ENCODE measurements at places on chromosomes 16 and 17. TPM values are rescaled to one million over a fixed set of nuclear protein-coding genes. Genes with fewer than 3 reads are reported as not detected.

GRCh38 chr17:27324771-27325339 lies 30.9 kb downstream of the WSB1 start:
- no peak for DNase-seq

PPL gene
- 0.27 TPM for total RNA-seq

DNA sequence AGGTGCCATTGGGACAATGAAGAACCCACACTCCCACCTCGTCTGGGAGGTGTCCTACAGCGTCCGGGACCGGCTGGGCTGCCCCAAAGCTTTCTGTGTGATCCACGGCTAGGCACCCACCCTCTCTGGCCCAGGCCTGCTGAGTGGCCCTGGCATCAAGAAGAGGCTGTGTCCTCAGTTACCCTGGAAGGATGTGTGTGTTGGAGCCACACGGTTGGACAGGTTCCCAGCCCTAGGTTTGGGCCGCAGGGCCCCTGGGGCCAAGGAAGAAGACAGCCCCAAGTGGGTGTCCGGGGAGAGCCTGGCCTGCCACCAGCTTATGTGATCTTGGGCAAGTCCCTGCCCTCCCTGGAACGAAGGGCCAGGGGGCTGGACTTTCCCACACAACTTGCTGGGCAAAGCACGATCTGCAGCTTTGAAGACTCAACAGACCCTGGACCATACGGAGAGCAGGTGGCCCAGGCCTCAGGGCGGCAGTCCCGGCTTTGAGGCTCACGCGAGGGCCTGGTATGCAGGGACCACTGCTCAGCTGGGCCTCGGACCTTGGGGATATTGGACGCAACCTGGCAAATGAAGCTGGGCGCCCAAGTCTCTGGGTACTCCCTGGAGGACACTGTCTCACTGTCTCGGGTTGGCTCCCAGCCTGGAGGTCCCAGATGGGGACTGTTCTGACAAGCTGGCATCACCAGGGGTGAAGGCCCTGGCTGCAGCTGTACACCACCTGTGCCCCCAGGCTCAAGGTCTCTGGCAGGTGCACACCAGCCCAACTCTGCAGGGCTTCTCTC lies 17.5 kb downstream of the MYBBP1A start:
- no peak for DNase-seq

CPHXL gene
- total RNA-seq: not detected

DNA sequence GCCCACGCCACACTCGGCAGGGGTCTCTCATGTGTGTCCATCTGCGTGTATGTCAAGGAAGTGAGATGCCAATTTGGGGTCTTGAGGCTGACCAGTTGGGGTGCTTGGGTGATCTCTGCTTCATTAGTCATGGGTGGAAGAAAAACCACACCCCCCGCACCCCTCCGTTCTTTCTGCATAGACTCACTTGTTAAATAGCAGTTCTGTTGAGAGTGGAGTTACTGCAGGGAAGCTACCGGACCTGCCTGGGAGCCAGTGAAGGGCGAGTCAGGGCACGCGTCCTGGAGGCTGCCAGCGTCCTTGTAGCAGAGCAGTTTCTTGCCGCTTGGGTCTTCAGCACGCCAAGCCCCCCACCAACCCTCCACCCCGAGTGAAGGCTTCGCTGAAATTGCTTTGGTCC lies 8.5 kb downstream of the SNN start:
- no peak for DNase-seq

GRCh38 chr17:47906443-47906842 lies 10.4 kb downstream of the SP2 start:
- no peak for DNase-seq

DNA sequence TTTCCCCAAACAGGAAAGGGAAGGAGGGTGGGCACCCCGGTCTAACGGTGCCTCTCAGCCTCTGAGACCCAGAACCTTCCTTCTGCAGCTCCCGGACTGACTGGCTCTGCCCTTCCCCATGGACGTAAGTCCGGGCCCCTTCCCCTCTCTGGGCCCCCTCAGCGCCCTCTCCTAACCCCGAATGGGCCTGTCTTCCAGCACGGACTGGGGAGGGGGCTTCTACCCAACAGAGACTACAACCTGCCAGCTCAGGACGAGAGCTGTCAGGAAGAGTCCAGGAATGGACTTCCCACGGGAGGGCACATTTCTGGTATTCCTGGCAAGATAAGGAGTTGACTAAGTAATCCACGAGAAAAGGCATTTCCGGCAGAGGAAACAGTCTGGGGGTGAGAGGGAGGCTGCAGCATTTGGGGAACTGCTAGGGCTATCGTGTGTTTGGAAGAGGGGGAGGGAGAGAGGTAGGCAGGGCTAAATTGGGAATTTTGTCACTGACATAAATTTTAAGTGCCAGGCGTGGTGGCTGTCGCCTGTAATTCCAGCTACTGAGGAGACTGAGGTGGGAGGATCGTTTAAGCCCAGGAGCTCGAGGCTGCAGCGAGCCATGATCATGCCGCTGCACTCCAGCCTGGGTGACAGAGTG lies 12.1 kb upstream of the ALDOA start:
- DNase-seq: peak; percentile 58

GRCh38 chr17:49434821-49435670 lies 20.4 kb upstream of the PHB1 start:
- peak; percentile 49 for DNase-seq

DNA sequence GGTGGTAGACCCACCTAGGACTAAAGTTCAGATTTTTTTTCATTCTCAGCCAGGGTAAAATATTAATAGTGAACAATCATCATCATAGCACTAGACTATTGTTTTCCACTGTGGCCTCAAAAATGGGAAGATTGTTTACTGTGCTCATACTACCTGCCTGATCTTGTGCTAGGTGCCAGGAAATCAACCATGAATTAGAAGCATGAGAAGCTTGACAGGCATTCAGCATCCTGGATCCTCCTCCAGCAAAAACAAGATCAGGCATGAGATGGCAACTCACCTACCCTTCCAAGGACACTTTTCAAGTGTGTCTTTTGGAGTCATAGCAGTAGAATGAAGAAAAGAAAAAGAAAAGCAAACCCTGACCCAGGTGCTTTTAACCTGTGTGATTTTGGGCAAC lies 174.2 kb downstream of the CYLD start:
- no peak for DNase-seq

- peak; percentile 17 for DNase-seq
These were observed 37.6 kb downstream of the CBFA2T3 start for GRCh38 chr16:88939245-88939971.

DNA sequence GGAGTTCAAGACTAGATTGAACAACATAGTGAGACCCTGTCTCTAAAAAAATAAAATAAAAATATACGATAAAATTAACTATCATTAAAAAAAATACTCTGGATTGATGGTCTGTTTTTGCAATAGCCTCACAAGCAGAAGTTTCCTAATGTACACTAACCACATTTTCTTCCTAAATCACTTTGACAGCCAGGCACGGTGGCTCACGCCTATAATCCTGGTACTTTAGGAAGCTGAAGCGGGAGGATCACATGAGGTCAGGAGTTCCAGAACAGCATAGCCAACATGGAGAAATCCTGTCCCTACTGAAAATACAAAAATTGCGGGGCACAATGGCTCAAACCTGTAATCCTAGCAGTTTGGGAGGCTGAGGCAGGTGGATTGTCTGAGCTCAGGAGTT lies 64.7 kb downstream of the HELZ start:
- no peak for DNase-seq

DNA sequence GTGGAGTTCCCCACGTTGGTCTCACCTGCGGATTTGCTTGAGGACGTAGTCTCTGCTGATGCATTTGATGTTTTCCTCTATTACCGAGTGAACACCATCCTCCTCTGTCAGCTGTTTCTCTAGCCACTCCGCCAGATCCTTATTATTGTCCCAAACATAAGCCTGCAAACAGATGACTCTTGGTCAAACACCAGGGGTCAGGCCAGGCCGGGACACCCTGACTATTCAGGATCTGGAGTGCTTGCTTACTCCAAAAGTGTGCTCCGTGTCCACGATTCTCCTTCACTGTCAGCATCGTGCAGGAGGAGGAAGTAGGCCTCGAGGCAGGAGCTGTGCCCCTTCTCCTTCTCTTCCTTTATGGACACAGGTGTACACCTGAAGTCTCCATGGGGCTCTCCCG lies 140.2 kb downstream of the AATF start:
- no peak for DNase-seq

DNA sequence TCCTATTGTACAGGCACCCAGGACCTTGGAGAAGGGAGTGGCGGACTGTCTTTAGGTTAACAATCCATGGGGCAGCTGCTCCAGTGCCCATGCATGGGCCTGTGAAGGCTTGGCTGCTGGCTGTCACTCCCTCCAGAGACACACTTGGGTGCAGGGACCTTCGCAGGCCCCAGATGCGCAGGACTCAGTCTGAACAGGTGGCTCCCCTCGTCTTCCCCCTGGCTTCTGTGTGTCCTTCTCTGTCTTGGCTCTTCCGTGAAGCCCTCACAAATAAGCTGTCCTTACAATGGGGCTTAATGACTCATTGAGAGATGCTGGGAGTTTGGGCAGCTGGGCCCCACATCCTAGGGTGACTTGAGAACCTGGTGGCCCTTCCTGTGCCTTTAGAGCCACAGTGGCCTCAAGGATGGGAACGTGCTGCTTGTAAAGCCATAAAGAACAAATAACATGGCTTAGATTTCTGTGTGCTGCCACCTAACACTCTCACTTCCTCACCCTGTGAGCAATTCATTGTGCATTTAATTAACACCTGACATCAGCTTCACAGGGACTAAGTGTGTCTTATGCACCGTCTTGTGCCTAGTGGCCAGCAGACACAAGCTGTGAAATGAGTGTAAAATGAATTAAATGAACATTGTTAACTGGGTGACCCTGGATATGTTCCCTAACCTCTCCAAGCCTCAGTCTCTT lies 340.7 kb downstream of the SNX29 start:
- DNase-seq: no peak

KRT12 gene
- total RNA-seq: not detected

- DNase-seq: no peak
These were observed 14.0 kb downstream of the HS3ST3A1 start for GRCh38 chr17:13587487-13588338.

- DNase-seq: no peak
These were observed 15.0 kb downstream of the NTN1 start for GRCh38 chr17:9036336-9036735.

DNA sequence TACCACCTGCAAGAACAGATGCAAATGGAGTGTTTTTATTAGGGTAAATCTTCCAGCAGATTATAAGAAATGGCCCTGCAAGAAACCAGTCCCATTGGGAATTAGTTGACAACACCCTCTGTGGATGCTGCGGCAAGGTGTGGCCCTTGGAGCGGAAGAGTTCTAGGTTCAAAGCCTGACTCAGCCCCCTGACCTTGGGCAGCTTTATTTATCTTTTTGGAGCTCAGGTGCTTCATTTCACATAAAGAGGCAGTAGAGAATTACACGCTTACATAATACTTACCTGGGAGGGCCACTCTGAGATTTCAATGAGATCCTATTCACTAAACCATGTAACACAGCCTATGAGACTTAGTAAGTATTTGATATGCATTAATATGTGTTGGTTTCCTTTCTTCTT lies 318.2 kb upstream of the SOX9 start:
- DNase-seq: no peak

GRCh38 chr17:75721463-75722011 lies 278 bp downstream of the ITGB4 start:
- DNase-seq: peak; percentile 35

- no peak for DNase-seq
These were observed 3.1 kb downstream of the PRCD start for GRCh38 chr17:76542984-76543383.

UTS2R gene
- not detected for total RNA-seq

GRCh38 chr17:79778504-79779083 lies 646 bp downstream of the CBX2 start:
- peak; percentile 43 for DNase-seq

ITGB3 gene
- 22.1 TPM for total RNA-seq

- DNase-seq: no peak
These were observed 142.8 kb downstream of the AXIN2 start for GRCh38 chr17:65418622-65419021.

- no peak for DNase-seq
These were observed 25.6 kb downstream of the PIEZO1 start for GRCh38 chr16:88759245-88759975.

BCL6B gene
- not detected for total RNA-seq

TNRC6C gene
- total RNA-seq: 2.7 TPM

PRSS33 gene
- total RNA-seq: not detected

CASKIN2 gene
- 3.0 TPM for total RNA-seq

ALDH3A1 gene
- total RNA-seq: not detected

GRCh38 chr17:835263-835662 lies 53.1 kb downstream of the MRM3 start:
- peak; percentile 96 for DNase-seq

- peak; percentile 95 for DNase-seq
These were observed 1.5 kb downstream of the COL1A1 start for GRCh38 chr17:50199803-50200456.

MT1M gene
- total RNA-seq: 0.74 TPM

- DNase-seq: no peak
These were observed 79.7 kb downstream of the VAT1L start for GRCh38 chr16:77868052-77868451.

- no peak for DNase-seq
These were observed 24.4 kb upstream of the ADCY9 start for GRCh38 chr16:4140652-4141051.

SAMD14 gene
- total RNA-seq: 1.7 TPM
